ENCODE measurements at places on chromosomes 12 and 14. TPM values are rescaled to one million over a fixed set of nuclear protein-coding genes. Genes with fewer than 3 reads are reported as not detected.
A peak's percentile ranks its signal among the peaks of the same experiment; 100 is the strongest.

- no peaks in the 10 kb centered on the region for H3K27me3 ChIP-seq
- H3K4me1 ChIP-seq: peaks cover 9% of the 10 kb centered on the region
- no peak overlapping the region for H3K4me3 ChIP-seq
- DNase-seq: no peak
Measured at GRCh38 chr14:34971381-34971780, 11.4 kb upstream of the SRP54 start.

GRCh38 chr14:100791348-100791735 lies 34.6 kb upstream of the MEG3 start:
- no peak for DNase-seq
- H3K27me3 ChIP-seq: peaks cover 3% of the 10 kb centered on the region
- H3K36me3 ChIP-seq: no peaks in the 10 kb centered on the region
- no peak overlapping the region for H3K27ac ChIP-seq

GRCh38 chr12:92133171-92133570 lies 12.5 kb downstream of the BTG1 start:
- H3K27ac ChIP-seq: peak overlapping the region; percentile 88
- peaks cover 33% of the 10 kb centered on the region for H3K36me3 ChIP-seq
- H3K4me3 ChIP-seq: peak overlapping the region; percentile 80
- peaks cover 80% of the 10 kb centered on the region for H3K4me1 ChIP-seq
- no peaks in the 10 kb centered on the region for H3K27me3 ChIP-seq

PAPLN gene
- total RNA-seq: 1.0 TPM

- peaks cover 14% of the 10 kb centered on the region for H3K4me1 ChIP-seq
- no peak for DNase-seq
- no peak overlapping the region for H3K4me3 ChIP-seq
Measured at GRCh38 chr12:119809023-119809422, 68.1 kb downstream of the CIT start.

PIP4P1 gene
- total RNA-seq: 45.8 TPM

BEGAIN gene
- total RNA-seq: 2.3 TPM

AMN1 gene
- 5.9 TPM for total RNA-seq

DNA sequence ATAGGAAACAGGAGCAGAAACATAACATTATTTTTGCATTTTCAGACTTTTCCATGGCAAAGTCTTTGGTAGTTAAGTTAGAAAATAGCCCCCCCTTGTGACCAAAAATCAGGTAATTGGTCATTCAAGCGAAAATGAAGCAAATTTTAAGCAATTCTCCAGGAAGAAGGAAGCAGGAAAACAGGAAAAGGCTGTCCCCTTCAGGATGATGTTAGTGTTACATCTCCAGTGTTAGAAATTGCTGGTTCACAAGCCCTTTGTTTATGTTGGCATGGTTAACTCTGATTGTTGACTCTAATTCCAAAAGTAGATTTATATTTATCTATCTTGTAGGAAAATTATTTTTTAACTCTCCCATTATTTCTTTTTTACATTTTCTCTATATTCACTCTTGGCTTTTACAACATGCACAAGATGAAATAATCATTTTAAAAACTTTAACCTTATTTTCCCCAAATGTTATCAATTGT lies 18.8 kb upstream of the GAS2L3 start:
- no peaks in the 10 kb centered on the region for H3K4me1 ChIP-seq
- H3K36me3 ChIP-seq: no peaks in the 10 kb centered on the region
- no peak overlapping the region for H3K4me3 ChIP-seq
- no peak overlapping the region for H3K27ac ChIP-seq
- peaks cover 5% of the 10 kb centered on the region for H3K27me3 ChIP-seq
- no peak for DNase-seq

DNA sequence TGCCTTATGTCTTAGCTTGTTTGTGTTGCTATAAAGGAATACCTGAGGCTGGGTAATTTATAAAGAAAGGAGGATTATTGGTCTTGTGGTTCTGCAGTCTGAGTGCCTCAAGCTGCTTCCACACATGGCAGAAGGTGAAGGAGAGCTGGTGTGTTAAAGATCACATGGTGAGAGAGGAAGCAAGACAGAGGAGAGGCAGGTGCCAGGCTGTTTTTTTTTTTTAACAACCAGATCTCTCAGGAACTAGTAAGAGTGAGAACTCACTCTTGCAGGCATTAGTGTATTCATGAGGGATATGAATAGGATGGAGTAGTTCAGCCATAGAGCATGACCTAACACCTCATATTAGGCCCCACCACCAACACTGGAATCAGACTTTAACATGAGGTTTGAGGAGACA lies 123.4 kb downstream of the CMAS start:
- peaks cover 4% of the 10 kb centered on the region for H3K27me3 ChIP-seq
- H3K4me1 ChIP-seq: peaks cover under 1% of the 10 kb centered on the region
- DNase-seq: no peak
- no peak overlapping the region for H3K4me3 ChIP-seq
- no peak overlapping the region for H3K27ac ChIP-seq
- peaks cover 2% of the 10 kb centered on the region for H3K36me3 ChIP-seq

DNA sequence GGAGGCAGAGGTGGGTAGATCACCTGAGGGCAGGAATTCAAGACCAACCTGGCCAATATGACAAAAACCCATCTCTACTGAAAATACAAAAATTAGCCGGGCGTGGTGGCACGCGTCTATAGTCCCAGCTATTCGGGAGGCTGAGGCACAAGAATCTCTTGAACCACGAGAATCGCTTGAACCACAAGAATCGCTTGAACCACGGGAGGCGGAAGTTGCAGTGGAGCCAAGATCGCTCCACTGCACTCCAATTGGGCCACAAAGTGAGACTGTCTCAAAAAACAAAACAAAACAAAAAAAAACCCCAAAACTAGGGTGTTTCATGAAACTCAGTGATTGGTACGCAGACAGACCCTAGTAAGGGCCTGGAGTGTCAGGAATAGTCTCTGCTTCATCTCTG lies 6.4 kb upstream of the ARF6 start:
- H3K27me3 ChIP-seq: no peaks in the 10 kb centered on the region
- peaks cover 5% of the 10 kb centered on the region for H3K4me1 ChIP-seq
- peak overlapping the region; percentile 67 for H3K27ac ChIP-seq
- DNase-seq: no peak

DNA sequence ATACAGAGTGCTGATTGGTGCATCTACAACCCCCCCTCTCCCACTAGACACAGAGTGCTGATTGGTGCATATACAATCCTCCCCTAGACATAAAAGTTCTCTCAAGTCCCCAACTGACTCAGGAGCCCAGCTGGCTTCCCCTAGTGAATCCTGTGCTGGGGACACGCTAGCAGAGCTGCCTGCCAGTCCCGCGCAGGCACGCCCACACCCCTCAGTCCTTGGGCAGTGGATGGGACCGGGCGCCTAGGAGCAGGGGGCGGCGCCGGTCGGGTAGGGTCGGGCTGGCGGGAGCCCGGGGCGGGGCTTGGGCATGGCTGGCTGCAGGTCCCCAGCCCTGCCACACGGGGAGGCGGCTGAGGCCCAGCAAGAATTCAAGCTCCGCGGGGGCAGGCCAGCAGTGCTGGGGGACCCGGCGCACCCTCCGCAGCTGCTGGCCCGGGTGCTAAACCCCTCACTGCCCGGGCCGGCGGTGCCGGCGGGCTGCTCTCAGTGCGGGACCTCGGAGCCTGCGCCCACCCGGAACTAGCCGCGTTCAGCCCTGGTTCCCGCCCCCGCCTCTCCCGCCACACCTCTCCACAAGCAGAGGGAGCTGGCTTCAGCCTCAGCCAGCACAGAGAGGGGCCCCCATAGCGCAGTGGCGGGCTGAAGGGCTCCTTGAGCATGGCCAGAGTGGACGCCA lies 64.3 kb upstream of the DDHD1 start:
- no peaks in the 10 kb centered on the region for H3K36me3 ChIP-seq
- DNase-seq: peak; percentile 90
- peaks cover 14% of the 10 kb centered on the region for H3K4me1 ChIP-seq
- H3K27ac ChIP-seq: peak overlapping the region; percentile 87
- peak overlapping the region; percentile 89 for H3K4me3 ChIP-seq
- H3K27me3 ChIP-seq: peaks cover 1% of the 10 kb centered on the region

DICER1 gene
- total RNA-seq: 62.7 TPM

GRCh38 chr14:105666420-105666819 lies 140.0 kb downstream of the TMEM121 start:
- no peak for DNase-seq
- H3K36me3 ChIP-seq: no peaks in the 10 kb centered on the region
- no peak overlapping the region for H3K4me3 ChIP-seq
- H3K27ac ChIP-seq: no peak overlapping the region

MANSC1 gene
- total RNA-seq: 0.20 TPM

GRCh38 chr14:34843011-34843554 lies 32.1 kb downstream of the BAZ1A start:
- peaks cover 31% of the 10 kb centered on the region for H3K36me3 ChIP-seq
- no peaks in the 10 kb centered on the region for H3K27me3 ChIP-seq
- DNase-seq: no peak
- no peak overlapping the region for H3K4me3 ChIP-seq
- peaks cover 15% of the 10 kb centered on the region for H3K4me1 ChIP-seq

- H3K4me1 ChIP-seq: no peaks in the 10 kb centered on the region
- no peaks in the 10 kb centered on the region for H3K36me3 ChIP-seq
- H3K4me3 ChIP-seq: no peak overlapping the region
- H3K27me3 ChIP-seq: peaks cover 4% of the 10 kb centered on the region
- no peak for DNase-seq
Measured at GRCh38 chr14:61973981-61974380, 211.8 kb downstream of the SNAPC1 start.

ACSM4 gene
- total RNA-seq: not detected

DNA sequence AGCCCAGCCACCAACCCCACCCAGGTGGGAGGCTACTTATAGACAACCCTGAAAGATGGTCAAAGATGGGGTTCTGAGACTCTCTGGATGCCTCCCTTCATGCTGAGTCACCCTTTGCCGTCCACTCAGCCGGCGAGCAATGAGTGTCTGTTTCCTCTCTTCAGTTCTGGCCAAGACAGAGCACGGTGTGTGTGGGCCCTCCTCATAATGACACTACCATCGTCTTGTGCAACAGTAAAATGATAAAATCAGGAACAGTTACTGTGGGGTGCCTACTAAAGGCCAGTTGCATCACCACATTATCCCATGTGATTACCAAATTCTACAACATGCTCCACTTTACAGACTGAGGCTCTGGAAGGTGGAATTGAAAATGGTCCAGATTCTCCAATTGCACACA lies 7.0 kb upstream of the BDKRB1 start:
- H3K36me3 ChIP-seq: no peaks in the 10 kb centered on the region
- no peak overlapping the region for H3K4me3 ChIP-seq
- DNase-seq: no peak
- no peaks in the 10 kb centered on the region for H3K4me1 ChIP-seq

SOS2 gene
- 36.1 TPM for total RNA-seq

GRCh38 chr14:32939254-32940065 lies 781 bp downstream of the NPAS3 start:
- peak overlapping the region; percentile 65 for H3K27ac ChIP-seq
- peak; percentile 37 for DNase-seq
- no peaks in the 10 kb centered on the region for H3K36me3 ChIP-seq
- peak overlapping the region; percentile 79 for H3K4me3 ChIP-seq
- H3K27me3 ChIP-seq: peaks cover 62% of the 10 kb centered on the region

PLXNC1 gene
- total RNA-seq: 44.3 TPM

- H3K36me3 ChIP-seq: peaks cover 22% of the 10 kb centered on the region
- no peaks in the 10 kb centered on the region for H3K27me3 ChIP-seq
- peak overlapping the region; percentile 65 for H3K27ac ChIP-seq
- DNase-seq: no peak
- H3K4me3 ChIP-seq: peak overlapping the region; percentile 91
Measured at GRCh38 chr14:31206536-31207286, 882 bp downstream of the HECTD1 start.

DNA sequence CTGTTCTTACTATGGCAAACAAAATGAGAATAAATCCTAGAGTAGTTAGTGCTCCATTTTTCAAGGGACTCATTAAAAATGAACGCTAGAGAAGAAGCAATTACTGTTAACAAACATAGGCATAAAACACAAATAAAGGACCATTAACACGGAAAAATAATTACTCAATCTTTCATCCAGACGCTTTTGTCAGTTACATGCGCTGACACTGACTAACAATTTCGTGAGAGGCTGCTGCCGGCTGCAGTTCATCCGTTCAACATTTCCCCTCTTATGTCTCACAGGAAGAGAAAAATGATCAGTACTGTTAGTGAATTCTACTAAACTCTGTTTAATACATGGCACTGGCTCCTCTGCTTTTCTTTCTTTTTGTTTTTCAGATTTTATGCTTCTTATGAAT lies 472.7 kb upstream of the FLRT2 start:
- H3K36me3 ChIP-seq: no peaks in the 10 kb centered on the region
- DNase-seq: no peak
- H3K27ac ChIP-seq: no peak overlapping the region
- no peaks in the 10 kb centered on the region for H3K4me1 ChIP-seq

DNA sequence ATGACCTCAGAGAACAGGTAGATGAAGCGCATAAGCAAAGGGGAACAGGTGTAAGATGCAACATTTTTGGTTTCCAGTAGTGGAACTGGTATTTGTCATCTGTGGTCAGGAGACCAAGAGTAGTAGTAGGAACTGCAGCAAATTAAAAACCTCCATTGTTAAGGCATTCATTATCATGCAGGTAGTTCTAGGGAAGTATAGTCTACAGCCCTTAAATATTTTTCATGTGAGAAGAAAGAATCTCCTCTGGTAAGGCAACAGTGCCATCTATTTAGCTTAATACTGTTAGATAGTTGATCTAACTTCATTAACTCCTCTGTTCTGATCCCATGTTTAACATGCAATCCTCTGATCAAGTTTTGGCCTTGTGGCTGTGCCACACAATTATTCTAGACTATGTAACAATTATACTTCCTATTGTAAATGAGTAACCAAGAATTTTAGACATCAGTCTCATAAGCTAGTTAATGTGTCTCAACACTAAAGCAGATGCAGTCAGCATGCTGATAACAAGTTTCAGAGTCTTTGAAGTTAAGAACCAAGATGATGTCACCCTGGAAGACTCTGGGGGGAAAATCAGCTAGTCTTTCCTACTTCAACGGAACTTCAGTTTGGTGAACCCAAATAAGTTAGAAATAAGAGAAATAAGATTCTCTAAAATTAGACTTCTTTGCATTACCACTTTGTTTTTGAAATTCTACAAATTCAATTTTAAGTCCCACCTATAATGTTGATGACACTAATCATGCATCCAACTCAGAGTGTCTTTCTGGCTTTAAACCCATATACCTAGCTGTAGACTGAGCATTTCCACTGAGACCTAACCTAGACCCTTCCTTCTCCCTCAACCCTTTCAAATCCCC lies 70.9 kb downstream of the STXBP6 start:
- peaks cover 24% of the 10 kb centered on the region for H3K27me3 ChIP-seq
- DNase-seq: no peak
- H3K36me3 ChIP-seq: no peaks in the 10 kb centered on the region
- no peaks in the 10 kb centered on the region for H3K4me1 ChIP-seq

IL26 gene
- not detected for total RNA-seq

Measured in activated naive CD8-positive, alpha-beta T cell treated with anti-CD3 and anti-CD28 coated beads, Interleukin-2, amount 10 ng/mL, durations not matched to agents 7 days and 5 days (primary cell).